Amniotic stem cell (primary cell): ENCODE measurements at places on chromosomes 12 and 14.

DNA sequence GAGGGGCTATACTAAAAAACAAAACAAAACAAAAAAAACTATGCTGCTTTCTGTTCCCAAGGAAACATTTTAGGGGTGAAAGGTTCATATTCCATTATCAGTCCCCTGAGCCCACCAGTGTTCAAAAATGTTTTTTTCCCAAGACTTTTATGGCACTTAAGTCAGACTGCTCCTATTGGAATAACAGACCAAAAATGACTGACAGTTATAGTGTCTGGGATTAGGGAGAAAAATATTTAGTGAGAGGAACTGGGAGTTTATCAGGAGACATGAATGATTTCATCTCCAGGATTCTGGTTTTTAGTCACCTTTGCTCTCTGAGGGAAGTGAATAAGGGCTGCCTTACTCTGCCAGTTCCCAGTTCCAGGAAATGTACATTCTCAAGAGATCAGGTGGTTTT lies 68.0 kb downstream of the PDE3A start:
- DNase-seq: no peak

DNA sequence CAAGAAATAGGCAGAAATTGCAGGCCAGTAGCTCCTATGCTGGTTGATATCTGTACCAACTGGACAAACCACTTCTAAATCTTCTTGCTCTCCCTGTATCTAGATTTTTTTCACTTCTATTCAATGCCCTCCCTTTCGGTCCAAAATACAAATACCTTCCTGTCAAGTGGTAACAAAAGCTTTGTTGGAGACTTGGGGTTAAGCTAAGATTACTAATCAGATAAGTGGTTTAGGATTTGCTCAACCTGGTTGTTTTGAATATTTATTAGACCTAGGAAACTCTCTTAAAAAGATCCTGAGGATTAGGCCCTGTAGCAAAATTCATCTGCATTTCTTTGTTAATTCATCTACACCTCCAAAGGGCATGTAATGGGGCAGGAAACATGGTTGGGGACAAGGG lies 410.1 kb downstream of the NAV3 start:
- no peak for DNase-seq

DNA sequence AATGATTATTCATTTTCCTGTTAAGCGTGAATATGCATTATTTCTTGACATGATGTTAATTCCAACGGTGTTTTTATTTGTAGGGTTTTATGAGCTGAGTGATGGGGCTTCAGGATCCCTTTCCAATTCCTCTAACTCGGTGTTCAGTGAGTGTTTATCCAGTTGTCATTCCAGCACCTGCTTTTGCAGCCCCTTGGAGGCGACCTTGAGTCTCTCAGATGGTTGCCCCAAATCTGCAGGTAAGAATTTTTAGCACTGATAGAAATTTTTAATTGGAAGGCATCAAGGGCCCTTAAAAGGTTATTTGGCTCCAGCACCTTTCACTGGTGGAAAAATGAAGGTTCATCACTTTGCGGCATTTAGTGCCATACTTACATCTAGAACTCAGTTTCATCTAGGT lies 3.7 kb downstream of the DACT1 start:
- no peak for DNase-seq

DNA sequence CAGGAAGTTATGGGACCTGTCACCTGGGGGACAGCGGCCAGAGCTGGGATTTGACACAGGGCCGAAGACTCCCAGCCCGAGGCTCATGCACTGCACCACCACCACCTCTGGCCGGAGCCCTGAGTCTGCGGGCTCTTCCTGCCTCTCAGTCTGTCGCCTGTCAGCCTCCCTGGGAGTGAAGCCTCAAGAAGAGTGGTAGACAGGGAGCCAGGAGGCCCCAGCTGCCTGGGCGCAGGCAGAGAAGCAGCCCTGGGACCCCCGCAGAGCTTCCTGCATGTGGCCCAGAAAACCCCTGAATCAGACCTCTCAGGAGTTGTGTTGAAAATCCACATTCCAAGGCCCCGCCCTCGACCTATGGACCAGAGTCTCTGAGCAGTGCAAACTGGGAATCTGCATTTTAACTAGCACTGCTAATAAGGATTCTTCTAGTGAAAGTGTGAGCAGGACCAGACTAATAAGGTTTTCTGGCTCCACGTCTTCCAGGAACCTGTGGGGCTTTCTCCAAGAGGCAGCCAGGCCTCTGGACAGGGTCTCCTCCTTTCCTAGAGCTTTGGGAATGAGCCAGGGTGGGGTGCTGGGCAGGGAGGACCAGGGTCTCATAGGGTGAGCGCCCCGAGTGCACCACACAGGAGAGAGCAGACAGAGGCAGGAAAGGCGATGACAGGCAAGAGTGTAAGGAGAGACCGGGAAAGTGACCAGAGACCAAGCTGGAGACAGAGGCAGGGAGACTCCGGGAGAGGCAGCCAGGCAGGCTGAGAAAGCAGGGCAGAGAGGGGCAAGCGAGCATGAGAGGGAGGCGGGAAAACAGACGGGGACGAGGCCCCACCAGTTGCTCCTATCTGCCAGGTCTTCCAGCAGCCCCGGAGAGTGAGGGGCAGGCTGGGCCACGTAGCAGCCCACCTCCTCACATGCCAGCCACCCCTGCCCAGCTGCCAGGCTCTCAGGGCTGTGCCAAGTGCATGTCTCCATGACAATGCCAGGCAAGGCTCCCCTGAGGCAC lies 112.4 kb downstream of the BCL11B start:
- no peak for DNase-seq

DNA sequence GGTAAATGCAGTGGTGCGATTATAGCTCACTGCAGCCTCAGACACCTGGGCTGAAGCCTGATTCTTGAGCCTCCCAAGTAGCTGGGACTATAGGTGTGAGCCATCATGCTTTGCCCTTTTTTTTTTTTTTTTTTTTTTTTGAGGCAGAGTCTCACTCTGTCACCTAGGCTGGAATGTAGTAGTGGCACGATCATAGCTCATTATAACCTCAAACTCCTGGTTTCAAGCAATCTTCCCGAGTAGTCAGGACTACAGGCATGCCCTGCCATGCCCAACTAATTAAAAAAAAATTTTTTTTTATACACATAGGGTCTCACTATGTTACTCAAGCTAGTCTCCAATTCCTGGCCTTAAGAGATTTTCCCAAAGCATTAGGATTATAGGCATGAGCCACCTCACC lies 6.9 kb downstream of the ATP2A2 start:
- DNase-seq: no peak

DNA sequence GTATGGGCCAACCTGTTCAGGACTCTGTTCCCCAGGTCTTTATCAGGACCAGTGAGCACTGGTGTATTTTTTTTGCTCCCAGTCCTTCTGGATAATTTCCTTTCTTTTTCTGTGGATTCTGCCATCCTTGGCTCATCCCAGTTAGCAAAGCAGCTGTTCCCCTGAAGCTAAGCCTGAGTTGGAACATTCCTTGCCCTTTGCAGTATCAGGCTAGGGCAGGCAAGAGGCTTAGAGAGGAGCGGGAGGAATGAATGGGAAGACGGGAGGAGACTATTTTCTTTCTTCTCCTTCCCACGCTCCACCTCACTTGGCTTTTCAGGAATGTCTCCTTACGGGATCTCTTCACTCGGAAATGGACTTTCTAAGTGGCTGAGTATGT lies 29.2 kb downstream of the ERG28 start:
- DNase-seq: no peak

DNA sequence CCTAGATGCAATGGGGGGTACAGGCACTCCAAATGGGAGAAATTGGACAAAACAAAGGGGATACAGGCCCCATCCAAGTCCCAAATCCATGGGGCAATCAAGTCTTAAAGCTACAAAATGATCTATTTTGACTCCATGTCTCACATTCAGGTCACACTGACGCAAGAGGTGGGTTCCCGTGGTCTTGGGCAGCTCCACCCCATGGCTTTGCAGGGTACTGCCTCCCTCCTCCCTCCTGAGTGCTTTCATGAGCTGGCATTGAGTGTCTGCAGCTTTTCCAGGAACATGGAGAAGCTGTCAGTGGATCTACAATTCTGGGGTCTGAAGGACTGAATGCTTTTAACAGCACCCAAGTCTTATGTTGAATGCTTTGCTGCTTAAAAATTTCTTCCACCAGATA lies 274.5 kb upstream of the LRIG3 start:
- DNase-seq: no peak

GRCh38 chr12:5487076-5487475 lies 55.2 kb downstream of the NTF3 start:
- no peak for DNase-seq

GRCh38 chr12:66571361-66571915 lies 107.4 kb downstream of the GRIP1 start:
- DNase-seq: no peak

DNA sequence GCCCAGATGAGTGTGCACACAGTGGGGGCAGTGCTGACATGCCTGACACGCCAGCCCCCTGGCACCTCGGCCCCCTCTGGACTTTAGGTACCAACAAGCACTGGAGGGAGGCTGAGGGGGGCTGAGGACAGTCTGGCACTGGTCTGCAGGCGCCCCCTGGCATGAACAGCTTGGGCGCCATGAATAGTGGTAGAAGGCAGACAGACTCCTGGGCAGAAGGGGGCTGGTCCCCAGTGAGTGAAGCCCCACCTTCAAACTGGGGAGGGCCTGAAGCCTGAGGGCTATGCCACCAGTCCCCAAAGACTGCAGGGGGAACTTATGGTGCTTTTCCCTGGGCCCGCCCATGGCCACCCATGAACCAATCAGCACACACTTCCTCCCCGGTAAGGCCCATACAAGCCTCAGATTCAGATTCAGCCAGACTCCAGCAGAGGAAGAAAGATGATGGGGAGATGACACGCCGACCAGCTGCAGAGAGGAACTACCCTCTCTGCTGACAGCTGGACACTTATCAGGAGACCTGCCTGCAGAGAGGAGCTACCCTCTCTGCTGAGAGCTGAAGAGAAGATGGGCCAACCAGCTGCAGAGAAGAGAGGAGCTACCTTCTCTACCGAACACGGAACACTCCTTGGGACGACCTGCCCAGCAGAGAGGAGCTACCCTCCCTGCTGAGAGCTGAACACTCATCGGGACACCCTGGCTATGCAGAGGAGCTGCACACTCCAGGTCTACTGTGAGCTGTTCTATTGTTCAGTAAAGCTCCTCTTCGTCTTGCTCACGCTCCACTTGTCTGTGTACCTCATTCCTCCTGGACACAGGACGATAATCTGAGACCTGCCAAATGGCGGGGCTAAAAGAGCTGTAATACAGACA lies 324.5 kb downstream of the PCNX1 start:
- DNase-seq: no peak

GRCh38 chr14:71658261-71658860 lies 273.9 kb upstream of the RGS6 start:
- no peak for DNase-seq

- DNase-seq: no peak
Observed at GRCh38 chr12:39064708-39065107, 159.3 kb upstream of the CPNE8 start.

DNA sequence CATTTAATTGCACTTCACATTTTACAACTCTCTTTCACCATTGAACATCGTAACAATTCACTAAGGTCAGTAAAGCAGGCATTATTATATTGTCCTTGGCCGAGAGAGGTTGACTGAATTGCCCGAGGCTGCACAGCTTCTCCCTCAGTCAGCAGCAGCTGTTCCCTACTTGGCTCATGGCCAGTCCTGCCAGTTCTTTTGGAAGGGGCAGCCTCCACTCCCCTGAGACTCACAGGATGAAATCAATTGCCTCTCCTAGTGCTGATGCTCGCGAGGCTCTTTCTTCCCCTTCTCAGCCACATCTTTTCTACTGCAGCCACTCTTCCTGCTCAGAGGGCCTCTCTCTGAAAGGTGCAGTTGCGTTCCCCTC lies 79.9 kb upstream of the KCNA1 start:
- DNase-seq: no peak

DNA sequence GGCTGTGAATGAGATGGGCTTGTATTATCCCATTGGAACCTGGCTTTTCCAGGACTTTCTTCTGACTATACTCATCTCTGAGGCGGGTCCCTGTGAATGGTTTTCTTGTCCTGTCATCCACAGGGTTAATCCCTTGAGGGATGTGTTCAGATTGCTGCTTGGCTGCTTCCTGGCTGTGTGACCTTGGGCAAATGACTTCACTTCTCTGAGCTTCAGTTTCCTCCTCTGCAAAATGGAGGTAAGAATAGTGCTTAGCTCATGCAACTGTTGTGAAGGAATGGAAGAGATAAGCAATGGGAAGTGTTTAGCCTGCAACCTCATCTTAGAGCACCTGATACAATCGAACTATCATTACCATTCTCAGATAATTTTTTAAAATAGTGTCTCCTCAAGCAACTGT lies 32.1 kb upstream of the PPP1CC start:
- DNase-seq: no peak

DNA sequence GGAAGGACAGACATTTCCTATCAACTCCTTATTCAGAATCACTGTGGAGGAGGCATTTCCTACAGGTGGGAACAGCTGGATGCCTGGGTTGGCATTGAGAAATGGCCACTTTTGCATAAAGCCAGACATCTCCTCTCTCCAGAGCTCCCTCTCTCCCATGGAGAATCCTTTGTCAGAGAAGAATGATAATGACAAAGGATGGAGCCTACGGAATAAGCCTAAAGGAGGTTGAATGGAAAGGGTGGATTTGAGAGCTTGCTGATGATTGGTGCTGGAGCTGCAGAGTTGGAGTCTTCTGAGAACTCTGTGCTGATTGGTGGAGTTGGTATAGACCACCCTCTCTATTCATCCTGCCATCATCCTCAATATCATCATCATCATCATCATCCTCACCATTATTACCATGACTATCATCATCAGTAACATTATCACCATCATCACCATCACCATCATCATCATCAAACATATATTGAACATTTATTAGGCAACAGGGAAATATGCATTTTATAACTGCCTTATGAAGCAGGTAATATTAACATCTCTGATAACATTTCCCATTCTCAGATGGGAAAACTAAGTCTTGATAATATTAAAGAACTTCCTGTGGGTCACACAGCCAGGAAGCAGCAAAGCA lies 89.2 kb upstream of the HSPB8 start:
- no peak for DNase-seq

DNA sequence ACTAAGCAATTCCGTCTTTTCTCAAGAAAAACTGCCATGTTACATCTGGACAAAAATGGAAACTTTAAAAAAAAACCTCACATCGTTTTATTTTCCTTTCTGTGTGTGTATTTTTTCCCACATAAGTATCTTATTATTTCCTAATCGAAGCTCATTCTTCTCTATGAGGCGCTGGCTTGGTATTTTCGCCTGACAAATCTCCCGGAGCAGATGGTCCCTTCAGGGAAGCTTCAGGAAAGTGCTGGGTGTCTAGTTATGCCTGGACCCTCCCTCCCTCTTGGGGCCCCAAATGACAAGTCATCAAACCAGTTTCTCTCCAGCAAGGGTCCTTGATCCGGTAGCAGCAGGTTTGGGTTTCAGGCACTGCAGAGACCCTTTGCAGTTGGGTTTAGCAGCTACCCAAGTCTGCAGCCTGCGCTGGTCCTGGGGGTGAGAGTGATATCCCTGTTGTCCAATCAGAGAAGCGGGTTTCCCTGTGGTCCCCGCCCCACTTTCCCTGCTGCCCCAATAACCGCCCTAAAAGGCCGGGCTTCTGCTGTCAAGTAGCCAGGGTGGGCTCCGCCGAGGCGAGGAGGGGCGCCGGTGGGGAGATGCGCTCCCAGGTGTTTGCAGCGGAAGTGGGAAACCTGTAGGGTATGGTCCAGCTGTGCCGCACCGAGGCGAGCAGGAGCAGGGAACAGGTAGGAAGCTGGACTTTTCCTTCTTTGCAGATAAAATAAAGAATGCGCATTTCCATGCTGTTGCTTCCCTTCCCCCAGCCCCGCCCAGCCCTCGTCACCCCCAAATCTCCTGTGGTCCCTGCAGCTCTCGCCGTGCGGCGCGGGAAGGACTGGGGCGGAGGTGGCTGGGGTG lies at the start of gene CNTN1:
TSS of gene CNTN1 (plus strand) at position 527 of the 852 bp plus-strand sequence.
- DNase-seq: no peak

- no peak for DNase-seq
Observed at GRCh38 chr12:98572010-98572409, 21.5 kb upstream of the SLC25A3 start.

- DNase-seq: no peak
Observed at GRCh38 chr14:79351011-79351410, 860.3 kb downstream of the DIO2 start.
